NCI-H1048 (cell line): ENCODE measurements at places on chromosomes 16 and 17.
A peak's percentile ranks its signal among the peaks of the same experiment; 100 is the strongest.

- no peak for DNase-seq
Measured at GRCh38 chr17:4815043-4815675, 8.2 kb downstream of the PLD2 start.

- no peak for DNase-seq
Measured at GRCh38 chr17:7081341-7082062, 1.5 kb upstream of the CLEC10A start.

DNA sequence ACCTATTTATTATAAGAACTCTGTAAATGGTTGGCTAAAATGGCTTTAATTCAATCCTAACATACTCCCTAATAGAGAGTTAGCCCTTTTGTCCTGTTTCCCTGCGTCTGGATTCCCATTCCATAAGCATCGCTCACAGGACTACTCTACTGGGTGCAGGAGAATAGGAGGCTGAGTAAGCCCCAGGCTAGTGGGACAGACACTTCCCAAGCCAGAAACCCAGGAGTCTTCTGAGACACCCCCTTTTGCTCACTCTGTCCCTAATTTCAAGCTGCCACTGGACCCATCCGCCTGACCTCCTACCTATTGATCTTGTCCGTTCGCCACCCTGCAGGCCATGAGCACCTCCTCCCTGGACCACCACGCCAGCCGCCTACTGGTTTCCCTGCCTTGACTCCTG, 16.7 kb upstream of the TOB1 start:
- no peak for DNase-seq

- no peak for DNase-seq
Measured at GRCh38 chr17:80177986-80178595, 8.3 kb downstream of the CARD14 start.

- no peak for DNase-seq
Measured at GRCh38 chr17:62989501-62989900, 23.5 kb downstream of the TANC2 start.

DNA sequence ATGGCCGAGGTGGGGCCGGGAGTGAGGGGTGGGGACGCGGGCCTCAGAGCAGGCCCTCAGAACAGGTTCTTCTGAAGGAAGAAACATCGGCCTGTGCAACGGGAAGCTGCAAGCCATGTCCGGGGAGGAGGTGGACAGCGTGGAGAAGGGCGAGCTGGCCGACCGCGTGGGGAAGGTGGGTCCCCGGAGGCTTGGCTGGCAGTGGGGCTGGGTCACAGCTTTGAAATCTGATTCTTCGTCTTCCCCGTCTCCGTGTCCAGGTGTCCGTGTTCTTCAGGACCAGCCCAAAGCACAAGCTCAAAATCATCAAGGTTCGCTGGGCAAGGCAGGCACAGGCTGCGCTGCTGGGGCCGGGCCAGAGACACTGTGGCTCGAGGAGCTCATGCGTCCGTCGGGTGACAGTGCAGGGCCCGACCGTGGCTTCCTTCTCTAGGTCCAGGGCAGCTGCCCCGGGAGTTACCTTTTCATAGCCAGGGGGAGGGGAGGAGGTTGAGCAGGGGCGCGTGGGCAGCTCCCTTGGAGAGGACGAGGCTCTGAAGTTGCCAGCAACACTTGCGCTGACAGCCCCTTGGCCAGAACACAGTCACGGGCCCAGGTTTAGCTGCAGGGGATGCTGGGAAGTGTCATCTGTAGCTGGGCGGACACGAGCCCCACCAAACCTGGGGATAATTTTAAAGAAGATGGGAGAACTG, 51.3 kb downstream of the MEAK7 start:
- DNase-seq, result no peak

DNA sequence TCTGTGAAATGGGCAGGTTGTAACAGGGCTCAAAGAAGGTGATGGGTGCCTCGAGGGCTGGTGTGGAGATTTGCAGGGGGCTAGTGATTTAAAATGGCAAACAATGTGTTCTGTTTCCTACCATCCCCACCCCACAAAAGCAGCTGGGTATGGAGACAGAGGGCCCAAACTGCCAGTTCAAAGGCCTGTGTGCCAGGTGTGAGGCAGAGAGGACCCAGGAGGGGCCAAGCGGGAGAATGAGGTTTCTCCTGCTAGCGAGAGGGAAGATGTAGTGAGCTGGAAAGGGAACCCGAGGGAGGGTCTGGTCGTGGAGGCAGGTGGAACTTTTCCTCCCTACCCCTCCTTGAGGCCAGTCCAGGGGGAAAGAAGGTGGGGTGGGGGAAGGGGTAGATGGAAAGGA, 39.4 kb downstream of the LAT start:
- DNase-seq, result no peak

DNA sequence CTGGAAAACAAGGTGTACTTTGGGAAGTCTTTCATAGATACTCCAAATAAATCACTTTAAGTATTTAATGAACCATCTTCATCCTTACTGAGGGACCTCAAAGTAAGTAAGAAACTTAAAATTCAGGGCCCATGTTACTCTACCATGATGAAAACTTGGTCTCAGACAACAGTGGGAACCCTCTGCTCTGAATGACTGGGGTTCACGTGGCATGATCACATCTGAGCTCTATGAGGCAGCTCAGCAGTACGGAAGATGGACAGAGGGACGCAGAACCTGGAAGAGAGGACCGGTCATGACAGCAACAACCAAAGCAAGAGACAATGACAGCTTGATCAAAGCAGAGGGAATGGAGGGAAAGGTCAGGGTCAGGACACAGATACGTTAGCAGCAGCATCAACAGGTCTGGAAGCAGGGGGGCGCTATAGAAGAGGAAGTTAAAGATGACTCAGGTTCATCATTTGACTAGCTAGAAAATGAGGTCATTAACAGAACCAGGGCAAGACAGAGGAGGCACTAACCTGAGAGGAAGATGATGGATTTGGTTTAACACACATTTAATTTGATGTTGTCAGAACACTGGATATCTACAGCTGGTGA, 9.5 kb downstream of the XPO6 start:
- DNase-seq, result no peak

DNA sequence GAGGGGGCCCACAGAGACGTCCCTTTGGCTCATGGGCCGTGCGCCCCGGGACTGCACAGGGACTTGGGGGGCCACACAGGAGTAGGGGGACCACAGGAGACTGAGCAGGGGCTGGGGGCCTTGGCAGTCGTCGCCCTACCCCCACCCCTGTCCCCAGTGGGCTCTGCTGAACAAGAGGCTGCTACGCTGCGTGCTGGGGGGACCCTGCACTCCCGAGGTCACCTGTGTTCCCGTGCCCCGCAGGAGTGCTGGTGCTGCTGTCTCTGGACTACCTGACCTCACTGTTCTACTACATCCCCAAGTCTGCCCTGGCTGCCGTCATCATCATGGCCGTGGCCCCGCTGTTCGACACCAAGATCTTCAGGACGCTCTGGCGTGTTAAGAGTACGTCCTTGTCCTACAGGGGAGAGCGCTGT, 14.4 kb upstream of the RNF213 start:
- DNase-seq, result no peak

GRCh38 chr17:37752482-37752881, 7.6 kb upstream of the HNF1B start:
- no peak for DNase-seq

GRCh38 chr17:66904760-66905624, 59.5 kb upstream of the CACNG4 start:
- DNase-seq, result no peak

- DNase-seq, result no peak
Measured at GRCh38 chr17:8117367-8117979, 841 bp downstream of the ALOXE3 start.

GRCh38 chr16:60151987-60152386, 1417.9 kb upstream of the GOT2 start:
- DNase-seq, result no peak

- no peak for DNase-seq
Measured at GRCh38 chr16:598823-599739, 9.2 kb downstream of the RAB40C start.

DNA sequence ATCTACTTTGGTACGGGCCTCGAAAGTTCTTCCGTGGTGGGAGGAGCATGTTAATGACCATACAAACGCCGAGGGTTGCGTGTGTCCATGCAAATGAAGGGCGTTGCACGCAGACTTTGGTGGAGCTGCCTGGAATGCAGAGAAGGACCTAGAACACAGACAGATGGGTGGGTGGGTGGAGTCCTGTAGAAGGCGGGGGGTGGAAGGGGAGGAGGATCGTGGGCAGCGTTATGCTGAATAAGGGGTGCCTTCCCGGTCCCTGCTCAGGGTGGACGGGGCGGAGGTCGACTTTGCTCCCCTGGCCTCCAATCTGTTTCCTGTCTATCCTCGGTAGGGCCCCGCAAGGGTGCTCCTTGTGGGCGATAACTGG, 795 bp upstream of the PAQR4 start:
- peak; percentile 40 for DNase-seq

- DNase-seq, result no peak
Measured at GRCh38 chr16:70685061-70685937, 554 bp downstream of the MTSS2 start.

DNA sequence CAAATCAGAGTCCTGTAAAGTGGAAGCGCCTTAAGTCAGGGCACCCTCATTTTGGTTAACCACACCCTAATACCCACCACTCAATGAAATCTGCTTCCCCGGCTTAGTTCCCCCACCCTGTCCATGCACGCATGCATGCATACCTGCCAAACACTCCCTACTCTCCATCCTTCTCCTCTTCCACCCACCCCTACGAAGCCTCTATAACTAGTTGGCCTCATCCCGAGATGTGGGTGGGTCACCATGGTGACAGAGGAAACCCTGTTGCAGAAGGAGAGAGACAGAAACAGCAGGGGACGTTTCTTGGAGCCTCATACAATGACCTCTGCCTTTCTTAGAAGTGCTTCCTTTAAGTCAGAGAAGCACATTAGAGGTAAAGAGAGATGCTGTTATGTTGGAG, 46.8 kb upstream of the DNAH9 start:
- no peak for DNase-seq

DNA sequence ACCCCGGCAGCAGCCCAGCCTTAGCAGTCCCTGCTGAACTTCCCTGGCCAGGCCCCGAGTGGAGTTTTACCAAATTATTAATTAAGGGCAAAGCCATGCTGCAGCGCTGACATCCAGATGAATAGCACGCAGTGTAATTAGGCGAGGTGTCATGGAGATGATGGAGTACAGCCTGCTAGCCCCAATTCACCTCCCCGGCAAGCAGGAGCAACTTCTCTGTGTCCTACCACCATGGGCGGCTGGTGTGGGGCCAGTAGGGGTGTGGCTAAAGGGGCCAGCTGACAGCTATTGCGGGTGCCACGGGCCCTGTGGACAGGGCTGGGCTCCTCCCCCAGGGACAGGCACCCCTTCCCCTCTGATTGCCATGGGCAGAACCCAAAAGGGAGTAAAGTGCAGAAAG, 24.5 kb downstream of the ENDOV start:
- no peak for DNase-seq

DNA sequence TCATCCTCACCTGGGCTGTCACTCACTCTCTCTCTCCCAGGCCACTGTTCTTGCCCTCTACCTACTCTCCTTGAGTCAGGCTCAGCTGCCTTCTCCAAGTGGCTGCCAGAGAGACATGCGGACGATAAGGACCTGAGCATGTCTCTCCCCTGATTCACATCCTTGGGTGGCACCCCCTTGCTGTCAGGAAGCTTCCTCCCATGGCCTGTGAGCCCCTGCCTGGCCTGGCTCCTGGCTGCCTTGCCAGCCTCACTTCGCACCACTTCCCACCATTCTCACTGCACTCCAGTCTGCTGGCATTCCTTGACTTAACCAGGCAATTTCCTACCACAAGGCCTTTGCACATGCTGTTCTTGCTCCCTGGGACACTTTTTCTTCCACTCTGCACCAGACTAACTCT, 2.7 kb upstream of the ALDH3A1 start:
- DNase-seq, result no peak

- no peak for DNase-seq
Measured at GRCh38 chr17:556431-556995, 158.1 kb downstream of the VPS53 start.

DNA sequence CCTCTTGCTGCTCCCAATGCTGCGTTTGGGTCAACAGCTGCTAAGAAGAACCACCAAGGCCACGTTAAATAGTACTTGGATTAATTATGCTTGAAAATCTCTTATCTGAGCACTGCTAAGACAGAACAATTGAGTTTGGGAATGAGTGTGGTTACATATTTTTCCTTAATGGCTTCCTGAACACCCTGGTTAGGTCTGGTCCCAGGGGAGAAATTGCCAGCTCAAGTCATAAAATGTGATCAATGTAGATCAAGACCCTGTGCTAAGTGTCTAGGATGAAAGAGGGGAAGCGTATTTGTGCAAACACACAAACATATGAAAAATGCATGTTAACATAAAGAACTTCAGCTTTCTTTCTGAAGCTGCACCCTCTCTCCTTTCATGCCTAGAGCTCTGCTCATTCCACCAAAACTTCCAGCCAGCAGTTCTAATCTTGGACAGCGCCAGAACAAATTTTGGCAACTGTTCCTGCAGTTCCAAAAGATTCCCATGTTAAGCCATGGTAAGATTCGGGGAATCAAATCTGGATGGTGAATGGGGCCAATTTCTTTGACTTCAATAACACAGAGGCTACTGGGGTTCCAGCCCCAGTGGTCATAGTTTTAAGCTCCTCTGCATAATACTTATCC, 72.0 kb downstream of the ZFHX3 start:
- no peak for DNase-seq

- DNase-seq, result no peak
Measured at GRCh38 chr16:22183901-22184614, 21.8 kb downstream of the SDR42E2 start.

DNA sequence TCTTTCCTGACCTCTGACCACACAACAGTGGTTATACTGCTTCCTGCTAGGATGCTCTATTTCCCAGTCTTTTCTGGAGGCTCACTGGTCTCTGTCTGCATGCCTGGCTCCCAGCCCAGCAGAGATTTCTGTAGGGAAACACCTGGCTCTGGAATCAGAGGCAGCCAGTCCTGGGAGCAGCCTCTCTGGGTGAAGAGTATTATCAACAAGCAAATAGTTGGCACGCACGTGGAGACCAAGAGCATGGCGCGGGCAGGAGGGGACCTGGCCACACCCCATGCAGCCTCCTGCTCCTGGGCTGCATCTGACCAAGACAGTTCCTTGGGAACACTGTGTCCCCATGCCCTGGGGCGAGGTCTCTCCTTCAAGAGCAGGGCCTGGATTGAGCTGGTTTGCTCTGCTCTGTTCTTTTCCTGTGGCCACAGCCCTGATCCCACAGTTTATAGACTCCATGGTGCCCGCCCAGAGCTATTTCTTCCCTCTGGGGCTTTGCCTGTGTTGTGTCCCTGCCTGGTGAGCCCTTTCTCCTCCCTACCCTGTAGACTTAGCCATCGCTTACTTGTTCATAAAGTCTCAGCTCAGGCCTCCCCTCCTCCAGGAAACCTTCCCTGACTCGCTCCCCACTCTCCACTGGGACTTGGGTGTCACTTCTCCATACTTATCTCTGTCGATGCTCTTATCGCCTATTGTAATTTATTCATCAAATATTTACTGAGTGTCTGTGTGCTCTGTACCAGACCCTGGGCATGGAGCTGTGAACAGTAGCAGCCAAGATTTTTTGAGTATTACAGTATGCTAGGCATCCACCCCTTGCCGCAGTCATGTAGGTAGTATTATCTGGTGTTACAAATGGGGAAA, 60.6 kb downstream of the SCNN1B start:
- no peak for DNase-seq

DNA sequence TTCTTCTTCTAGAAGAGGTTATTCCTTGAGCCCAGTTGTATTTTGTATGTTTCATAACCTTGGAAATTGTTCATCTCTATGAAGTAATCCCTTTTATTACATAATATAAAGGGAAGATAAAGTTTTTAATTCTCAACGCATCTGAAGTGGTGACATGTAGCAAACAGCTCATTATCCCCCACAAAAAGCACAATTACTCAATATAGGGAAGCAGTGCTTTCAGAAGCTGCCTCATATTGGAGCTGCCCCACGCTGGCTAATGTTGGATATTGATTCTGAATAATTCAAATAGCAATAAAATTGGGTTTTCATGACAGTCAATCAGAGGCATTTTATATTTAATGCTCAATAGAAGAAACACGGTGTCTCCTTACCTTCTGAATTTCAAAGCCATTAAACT, 604.3 kb upstream of the RBFOX1 start:
- no peak for DNase-seq
